Spinal cord (tissue), 10 donors: ENCODE measurements at places on chromosomes 6 and 20. TPM values are rescaled to one million over a fixed set of nuclear protein-coding genes. Genes with fewer than 3 reads are reported as not detected.

DNA sequence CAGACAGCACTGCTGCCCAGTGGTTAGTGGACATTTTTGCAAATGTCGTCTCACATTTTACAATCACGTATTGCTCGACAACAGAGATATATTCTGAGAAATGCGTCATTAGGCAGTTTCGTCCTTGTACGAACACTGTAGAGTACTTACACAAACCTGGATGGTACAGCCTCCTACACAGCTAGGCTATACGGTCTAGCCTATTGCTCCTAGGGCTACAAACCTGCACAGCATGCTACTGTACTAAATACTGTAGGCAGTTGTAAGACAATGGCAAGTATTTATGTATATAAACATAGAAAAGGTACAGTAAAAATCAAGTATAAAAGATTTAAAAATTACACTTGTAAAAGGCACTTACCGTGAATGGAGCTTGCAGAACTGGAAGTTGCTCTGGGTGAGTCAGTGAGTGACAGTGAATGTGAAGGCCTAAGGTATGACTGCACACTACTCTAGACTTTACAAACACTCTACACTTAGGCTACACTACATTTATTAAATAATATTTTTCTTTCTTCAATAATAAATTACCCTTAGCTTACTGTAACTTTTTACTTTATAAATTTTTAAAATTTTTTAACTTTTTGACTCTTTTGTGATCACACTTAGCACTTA lies 43.1 kb downstream of the ALDH5A1 start:
- DNase-seq = no peak

- DNase-seq = no peak
Measured at GRCh38 chr20:64119681-64120341, 12.4 kb upstream of the NPBWR2 start.

Gene TPBG
- polyA plus RNA-seq = 29.0 TPM

Gene TREML2
- not detected for polyA plus RNA-seq

DNA sequence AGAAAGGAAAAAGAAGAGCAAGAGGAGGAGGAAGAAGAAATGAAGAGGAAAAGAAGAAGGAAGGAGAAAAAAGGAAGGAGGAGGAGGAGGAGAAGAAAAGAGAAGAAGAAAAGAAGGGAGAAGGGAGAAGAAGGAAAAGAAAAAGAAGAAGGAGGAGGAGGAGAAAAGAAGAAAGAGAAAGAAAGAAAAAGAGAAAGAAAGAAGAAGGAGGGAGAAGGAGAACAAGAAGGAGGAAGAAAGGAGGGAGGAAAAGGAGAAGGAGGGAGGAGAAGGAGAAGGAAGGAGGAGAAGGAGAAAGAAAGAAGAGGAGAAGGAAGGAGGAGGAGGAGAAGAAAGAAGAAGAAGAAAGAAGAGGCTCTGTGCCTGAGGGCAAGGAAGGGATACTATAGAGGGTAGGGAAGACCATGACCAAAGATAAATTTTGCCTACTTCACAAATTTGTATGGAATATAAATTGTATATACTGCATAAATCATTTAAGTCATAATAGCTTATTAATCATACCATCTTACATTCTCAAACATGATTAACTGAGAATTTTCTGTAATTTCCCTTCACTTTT lies 55.7 kb downstream of the SESN1 start:
- DNase-seq = no peak

- no peak for DNase-seq
Measured at GRCh38 chr6:151385177-151385576, 6.2 kb downstream of the ZBTB2 start.

Gene OPRL1
- 26.3 TPM for polyA plus RNA-seq

DNA sequence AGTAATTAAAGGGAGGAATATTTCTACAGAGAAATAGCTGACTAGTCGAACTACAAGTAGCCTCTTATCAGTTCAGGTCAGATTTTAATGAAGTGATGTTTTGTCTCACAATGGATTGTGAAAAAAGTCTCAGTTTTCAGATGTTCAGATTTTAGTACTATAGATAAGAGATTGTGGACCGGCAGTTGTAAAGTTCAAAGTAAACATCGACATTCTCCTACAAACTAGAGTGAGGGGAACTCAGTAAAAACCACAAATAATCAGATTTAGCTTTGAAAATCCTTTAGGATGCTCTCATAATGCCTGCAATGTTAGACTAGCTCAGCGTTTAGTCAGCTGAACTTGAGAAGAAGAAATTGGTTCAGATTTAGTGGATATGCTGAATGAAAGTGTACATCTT lies 39.9 kb downstream of the RCAN2 start:
- DNase-seq = no peak

Gene AGER
- 15.2 TPM for polyA plus RNA-seq

Gene SLC52A3
- polyA plus RNA-seq = 1.1 TPM

DNA sequence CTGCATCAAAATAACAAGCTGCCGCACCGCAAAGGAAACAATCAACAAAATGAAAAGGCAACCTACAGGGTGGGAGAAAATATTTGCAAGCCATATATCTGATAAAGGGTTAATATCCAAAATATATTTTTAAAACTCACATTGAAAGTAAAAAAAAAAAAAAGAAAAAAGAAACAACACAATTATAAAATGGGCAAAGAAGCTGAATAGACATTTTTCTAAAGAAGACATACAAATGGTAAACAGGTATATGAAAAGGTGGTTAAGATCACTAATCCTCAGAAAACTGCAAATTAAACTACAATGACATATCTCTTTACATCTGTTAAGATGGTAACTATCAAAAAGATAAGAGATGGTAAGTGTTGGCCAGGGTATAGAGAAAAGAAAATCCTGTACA lies 105.4 kb upstream of the LY86 start:
- DNase-seq = no peak

DNA sequence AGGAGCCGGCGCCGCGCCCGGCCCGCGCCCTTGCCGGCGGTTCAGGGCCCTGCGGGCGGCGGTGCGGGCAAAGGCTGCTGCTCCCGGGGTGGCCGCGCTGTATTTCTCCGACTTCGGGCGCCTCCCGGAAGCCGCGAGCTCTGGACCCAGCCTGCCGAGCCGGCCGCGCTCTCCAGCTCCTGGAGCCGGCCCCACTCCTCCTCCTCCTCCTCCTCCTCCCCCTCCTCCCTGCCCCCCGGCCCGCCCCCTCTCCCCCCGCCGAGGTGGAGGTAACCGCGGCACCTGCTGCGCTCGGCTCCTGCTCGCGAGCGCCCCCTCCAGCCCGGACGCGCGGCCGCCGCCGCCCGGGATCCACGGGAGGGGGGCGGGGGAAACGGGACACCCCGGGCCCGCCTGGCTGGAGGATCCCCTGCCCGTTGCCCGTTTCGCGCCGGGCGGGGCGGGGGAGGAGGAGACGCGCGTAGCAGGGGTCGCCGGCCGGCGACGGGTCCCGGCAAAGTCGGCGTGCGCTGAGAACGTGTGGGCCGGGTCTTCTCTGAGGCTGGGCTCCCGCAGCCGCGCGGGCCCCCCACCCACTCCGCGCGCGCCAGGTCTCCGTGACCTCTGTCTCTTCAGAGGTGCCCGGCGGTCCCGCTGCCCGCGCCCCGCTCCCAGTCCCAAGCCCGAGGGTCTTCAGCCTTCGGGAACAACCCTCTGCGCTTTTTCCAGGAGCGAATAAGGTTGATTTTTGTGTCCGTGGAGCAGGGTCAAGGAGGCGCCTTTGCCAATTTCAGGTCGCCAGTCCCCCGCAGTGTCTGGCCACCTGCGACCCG lies at the start of gene SLC22A23:
SLC22A23 (minus strand) TSS at position 153 of the 812 bp plus-strand sequence. CDS start 491 bp downstream, outside the sequence.
- no peak for DNase-seq

Gene GSTA4
- 177 TPM for polyA plus RNA-seq

Gene BMP7
- polyA plus RNA-seq = 67.9 TPM

GRCh38 chr6:170125456-170126300 lies 165.2 kb downstream of the DLL1 start:
- no peak for DNase-seq

- DNase-seq = no peak
Measured at GRCh38 chr20:50995506-50995905, 27.4 kb downstream of the KCNG1 start.

Gene MAS1
- 0.05 TPM for polyA plus RNA-seq

GRCh38 chr6:35181933-35182612 lies 31.7 kb upstream of the SCUBE3 start:
- DNase-seq = no peak

Gene NKX2-4
- polyA plus RNA-seq = not detected

DNA sequence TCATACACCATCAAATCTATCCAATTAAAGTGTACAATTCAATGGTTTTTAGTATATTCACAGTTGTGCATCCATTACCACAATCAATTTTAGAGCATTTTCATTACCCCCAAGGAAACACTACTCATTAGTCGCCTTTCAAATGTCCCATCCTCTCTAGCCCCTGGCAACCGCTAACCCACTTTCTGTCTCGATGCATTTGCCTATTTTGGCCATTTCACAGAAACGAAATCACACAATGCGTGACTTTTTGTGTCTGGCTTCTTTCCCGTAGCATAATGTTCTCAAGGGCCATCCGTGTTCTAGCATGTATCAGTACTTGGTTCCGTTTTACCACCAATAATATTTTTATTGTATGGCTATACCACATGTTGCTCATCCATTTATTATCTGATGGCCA lies 51.7 kb downstream of the PPP1R3G start:
- no peak for DNase-seq

Gene SFTA2
- not detected for polyA plus RNA-seq

DNA sequence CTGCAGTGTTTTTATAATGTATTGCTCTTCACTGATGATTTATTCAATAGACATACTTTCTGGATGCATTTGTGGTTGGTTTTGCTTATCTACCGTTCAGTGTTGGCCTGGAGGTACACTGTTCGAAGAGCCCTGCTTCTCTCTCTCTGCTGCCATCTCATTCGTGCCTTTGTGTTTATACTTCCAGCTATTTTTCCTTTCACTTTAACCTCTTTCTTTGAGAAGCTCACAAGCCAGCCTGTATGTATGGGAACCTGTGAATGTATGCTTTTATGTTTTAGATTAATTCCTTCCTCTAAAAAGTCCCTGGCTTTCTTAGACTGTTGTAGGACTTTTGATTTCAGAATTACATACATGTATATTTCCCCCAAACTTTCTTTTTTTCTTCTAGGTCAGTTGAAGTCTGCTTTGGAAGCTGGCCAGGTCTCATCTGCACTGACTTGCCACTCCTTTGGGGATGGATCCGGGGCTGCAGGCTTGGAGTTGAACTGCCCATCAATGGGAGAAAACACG lies 83.0 kb downstream of the SCAND1 start:
- DNase-seq = no peak

- DNase-seq = no peak
Measured at GRCh38 chr20:64043768-64044167, 5.7 kb downstream of the SOX18 start.

Gene BRPF3
- polyA plus RNA-seq = 44.1 TPM

DNA sequence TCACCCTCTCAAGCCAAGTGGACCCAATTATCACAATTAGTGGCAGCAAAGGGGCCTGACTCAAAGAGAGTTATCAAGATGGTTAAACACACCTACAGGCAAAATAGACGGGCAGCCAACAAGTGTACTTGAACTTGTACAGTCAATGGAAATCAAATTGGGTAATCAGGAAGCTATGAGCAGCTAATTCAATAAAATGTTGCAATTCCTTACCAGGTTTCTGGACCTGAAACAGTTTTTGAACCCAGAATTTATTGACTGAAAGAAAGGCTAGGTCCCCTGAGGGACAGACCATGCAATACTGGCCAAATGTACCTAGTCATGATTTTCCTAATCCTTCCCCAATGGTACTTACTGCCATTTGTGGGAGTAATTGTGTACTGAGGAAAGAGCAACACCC lies 679.8 kb downstream of the EPM2A start:
- DNase-seq = no peak

DNA sequence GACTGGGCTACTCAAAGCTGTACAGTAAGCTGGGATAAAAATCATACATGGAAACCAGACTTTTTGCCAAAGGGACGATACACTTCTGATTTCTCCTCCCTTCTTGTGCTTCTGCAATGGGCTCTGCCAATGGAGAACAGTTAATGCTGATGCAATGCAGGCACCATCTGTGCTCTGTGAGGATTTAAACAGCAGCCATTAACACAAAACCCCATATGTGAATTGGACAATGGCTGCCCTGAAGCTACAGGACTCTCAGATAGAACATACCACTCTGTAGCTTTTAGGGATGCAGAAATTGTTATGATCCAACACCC lies 71.9 kb downstream of the GJA10 start:
- no peak for DNase-seq

Gene SLC32A1
- 51.5 TPM for polyA plus RNA-seq

Gene POU5F1
- 1.1 TPM for polyA plus RNA-seq

DNA sequence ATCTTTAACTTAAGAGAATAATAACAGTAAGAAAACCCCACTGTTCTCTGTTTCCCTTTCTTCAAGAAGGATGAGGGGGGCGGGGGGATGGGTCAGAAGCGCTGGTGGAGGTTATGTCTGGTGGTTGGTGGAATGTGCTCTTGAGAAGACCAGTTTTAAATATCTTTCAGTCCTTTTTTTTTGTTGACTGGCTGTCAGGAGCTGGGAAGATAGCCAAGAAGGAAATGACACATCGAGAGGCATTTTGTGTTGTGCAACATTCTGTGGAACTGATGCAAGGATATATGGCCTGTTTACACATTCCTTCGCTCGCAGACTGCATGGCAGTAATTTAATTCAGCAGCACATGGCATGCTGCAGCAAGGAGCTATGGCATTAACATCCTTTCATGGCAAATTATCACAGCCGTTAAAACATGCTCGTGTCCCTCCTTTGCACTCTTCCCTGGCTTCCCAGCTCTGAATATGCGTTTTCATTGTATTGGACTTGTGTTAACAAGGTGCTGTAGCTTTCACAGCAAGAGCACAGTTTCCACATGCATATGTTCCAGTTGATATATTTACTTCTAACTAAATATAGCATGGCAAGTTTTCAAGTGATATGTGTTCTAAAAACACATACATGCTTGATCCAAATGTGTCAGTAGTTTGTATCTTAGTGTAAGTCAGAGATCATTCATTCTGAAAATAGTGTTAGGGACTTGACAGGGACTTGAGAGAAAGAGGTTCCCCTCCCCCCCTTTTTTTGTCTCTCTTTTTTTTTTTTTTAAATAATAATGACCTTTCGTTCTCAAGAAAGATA lies 68.2 kb upstream of the SUPT3H start:
- DNase-seq = no peak

Gene DPPA5
- polyA plus RNA-seq = not detected

DNA sequence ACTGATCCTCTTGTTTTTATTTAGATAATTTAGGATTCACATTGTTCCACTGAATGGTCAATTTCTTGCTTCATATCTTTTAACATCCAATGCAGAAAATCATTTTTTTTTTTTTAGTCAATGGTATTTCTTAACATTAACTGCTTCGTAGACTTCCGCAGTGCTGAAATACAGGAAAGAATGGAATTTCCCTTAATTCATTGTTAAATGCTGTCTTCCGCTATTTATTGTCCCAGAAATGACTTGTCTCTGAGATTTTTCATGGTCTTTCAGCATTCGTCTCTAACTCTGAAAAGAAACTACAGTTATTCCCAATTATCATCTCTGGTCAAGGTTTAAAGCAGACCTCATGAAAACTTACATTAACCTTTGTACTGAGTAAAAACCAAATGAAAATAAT lies 1029.1 kb upstream of the MANEA start:
- DNase-seq = no peak

DNA sequence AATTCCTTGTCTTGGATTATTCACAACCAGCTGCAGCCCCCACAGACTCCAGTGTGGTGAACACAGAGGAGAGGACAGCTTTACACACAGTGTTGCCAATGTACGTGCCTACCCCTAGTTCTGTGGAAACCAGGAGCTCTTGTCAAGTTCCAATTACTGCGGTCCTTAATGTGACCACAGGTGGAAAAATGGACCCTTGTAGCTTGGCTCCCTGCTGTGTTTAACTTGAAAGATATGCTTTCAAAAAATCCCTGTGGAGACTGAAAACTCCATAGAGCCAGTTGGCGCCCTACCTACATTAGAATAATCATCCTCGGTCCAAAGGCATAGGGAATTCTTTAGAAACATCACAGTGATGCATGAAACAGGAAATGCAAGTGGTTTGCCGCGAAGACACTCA lies 118.3 kb upstream of the SLC22A23 start:
- no peak for DNase-seq

Gene KIAA0408
- 93.6 TPM for polyA plus RNA-seq
